NCI-H2107 (cell line): ENCODE measurements at places on chromosomes 1 and 21.

DNA sequence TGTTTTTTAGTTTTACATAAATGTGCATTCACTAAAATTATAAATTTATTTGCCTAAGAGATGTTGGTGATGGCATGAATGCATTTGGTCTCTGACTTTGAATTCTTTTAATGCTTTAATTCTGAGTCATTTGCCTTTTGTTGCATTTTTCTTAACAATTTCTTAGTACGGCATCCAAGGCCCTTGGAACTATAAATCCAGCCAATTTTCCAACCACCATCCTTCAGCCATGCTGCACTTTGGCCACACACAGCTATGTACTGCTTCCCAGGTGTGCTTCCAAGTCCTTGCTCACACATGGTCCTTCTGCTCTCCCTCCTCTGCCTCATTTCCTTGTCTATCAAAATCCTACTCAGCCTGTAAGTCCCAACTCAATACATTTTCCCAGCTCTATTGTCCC is 161.0 kb downstream of the DHRS3 start:
- DNase-seq: no peak

GRCh38 chr1:84853741-84854721 is 39.0 kb downstream of the LPAR3 start:
- DNase-seq: no peak

GRCh38 chr1:21663248-21663950 is 5.8 kb downstream of the RAP1GAP start:
- DNase-seq: no peak

DNA sequence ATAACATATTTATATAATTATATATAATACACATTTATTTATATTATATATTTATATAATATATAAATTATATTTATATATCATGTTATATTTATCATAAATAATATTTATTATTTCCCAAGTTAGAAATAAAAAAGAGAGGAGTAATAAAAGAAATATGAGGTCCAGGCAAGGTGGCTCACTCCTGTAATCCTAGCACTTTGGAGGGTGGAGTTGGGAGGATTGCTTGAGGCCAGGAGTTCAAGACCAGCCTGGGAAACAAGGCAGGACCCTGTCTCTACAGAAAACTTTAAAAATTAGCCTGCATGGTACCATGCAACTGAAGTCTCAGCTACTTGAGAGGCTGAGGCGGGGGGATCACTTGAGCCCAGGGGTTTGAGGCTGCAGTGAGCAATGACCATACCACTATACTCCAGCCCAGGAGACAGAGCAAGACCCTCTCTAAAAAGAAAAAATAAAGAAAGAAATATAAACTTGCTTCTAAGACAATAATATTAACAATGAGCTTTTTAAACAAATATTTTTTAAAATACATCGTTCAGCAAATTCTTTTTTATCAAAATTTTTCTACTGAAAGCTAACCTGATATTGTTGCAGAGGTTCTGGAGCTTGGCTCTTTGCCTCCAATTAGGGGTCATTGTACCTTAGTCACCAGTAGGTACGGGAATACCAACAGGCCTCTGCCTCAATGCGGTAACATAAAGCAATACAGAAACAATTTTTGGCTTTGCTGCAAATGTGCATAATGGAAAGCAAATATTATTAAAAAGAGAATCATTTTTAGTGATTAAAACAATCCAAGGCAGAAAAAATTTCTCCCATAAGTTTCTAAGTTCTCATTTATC is 290.0 kb downstream of the SETD4 start:
- DNase-seq: no peak

GRCh38 chr1:193211539-193211938 is 25.1 kb upstream of the B3GALT2 start:
- no peak for DNase-seq

DNA sequence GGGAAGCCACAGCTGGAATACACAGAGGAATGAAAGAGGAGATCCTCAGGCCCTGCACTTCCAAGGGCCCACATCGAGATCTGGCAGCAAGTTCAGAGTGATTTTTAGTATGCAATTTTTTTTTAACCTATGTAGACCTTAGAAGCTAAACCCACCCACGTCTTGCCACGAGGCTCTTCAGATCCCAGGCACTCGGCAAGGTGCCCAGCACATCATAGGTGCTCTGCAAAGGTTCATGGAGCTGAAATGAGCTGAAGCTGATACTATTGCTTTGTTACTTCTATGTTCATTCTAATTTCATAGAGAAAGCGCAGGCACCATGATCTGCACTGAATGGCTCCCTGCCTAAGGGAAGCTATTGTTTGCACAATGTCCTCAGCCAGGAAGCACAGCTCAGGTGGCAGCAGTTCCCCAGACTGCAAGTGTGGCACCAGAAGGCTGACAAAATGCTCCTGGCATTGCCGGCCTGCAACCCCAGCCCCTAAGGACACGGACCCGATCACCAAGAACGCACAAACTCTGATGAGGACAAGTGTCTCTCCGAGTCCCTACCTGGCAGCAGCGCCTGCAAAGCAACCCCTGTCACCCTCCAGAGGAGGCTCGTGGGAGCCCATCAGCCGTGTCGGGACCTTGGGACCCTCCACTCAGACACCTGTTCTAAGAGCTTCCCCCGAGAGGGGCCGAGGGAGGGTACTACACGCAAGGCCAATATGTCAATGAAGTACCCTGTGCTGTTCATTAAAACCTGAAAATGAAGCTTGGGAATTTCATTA is 264.2 kb downstream of the NPHP4 start:
- no peak for DNase-seq

DNA sequence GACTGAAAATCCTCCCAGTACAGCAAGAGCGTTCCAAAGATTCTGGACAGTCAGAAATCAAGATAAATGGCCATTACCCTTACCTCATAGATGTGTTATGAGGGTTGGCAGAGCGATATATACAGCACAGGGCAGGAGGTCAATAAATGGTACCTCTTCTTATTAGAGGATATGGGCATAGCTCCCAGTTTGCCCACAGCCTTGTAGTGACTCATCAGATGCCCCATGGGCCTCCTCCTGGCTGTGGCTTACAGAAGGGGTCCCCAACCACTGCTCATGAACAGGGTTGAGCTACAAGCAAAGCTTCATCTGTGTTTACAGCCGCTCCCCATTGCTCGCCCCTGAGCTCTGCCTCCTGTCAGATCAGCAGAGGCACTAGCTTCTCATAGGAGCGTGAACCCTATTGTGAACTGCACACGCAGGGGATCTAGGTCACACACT is 7.3 kb upstream of the IFNGR2 start:
- no peak for DNase-seq

- no peak for DNase-seq
Observed at GRCh38 chr1:85495556-85495955, 30.6 kb upstream of the DDAH1 start.

DNA sequence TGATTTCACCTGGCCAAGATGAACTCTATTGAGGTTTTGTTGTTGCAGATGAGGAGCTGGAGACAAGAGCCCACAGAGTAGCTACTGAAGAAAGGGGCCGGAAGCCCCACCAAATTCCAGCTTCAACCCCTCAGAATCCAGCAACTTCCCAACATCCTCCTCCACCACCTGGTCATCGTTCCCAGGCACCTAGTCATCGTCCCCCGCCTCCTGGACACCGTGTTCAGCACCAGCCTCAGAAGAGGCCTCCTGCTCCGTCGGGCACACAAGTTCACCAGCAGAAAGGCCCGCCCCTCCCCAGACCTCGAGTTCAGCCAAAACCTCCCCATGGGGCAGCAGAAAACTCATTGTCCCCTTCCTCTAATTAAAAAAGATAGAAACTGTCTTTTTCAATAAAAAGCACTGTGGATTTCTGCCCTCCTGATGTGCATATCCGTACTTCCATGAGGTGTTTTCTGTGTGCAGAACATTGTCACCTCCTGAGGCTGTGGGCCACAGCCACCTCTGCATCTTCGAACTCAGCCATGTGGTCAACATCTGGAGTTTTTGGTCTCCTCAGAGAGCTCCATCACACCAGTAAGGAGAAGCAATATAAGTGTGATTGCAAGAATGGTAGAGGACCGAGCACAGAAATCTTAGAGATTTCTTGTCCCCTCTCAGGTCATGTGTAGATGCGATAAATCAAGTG is 14.3 kb downstream of the CD2 start:
- no peak for DNase-seq

GRCh38 chr1:67401443-67401842 is 28.8 kb downstream of the SERBP1 start:
- no peak for DNase-seq

DNA sequence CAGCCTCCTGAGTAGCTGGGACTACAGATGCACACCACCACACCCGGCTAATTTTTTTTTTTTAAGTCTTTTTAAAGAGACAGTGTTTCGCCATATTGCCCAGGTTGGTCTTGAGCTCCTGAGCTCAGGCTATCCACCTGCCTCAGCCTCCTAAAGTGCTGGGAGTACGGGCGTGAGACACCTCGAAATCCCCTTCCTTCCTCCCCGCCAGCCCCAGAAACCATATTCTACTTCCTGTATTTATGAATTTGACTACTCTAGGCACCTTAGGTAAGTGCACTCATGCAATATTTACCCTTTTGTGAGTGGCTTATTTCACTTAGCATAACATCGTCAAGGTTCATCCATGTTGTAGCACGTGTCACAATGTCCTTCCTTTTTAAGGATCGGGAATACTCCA is 6.9 kb upstream of the LRP8 start:
- no peak for DNase-seq

GRCh38 chr1:116794804-116795481 is 40.7 kb downstream of the CD2 start:
- DNase-seq: no peak

DNA sequence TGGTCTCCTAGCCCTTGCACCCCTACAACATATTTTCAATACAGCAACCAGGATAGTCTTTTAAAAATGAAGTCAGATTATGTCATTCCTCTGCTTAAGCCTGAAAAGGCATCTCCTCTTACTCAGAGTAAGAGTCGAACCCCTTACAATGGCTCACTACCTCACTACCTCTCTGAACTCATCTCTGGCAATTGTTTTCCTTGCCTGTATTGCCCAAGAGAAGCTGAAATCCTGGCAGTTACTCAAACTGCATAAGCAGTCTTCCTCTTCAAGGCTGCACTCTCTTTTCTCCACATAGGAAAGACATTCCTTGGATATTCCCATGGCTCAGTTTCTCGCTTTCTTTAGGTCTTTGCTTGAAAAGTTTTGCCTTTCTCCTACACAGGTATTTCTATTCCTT is 22.7 kb downstream of the CLDN8 start:
- no peak for DNase-seq

- no peak for DNase-seq
Observed at GRCh38 chr1:157363660-157364140, 188.6 kb downstream of the FCRL5 start.

DNA sequence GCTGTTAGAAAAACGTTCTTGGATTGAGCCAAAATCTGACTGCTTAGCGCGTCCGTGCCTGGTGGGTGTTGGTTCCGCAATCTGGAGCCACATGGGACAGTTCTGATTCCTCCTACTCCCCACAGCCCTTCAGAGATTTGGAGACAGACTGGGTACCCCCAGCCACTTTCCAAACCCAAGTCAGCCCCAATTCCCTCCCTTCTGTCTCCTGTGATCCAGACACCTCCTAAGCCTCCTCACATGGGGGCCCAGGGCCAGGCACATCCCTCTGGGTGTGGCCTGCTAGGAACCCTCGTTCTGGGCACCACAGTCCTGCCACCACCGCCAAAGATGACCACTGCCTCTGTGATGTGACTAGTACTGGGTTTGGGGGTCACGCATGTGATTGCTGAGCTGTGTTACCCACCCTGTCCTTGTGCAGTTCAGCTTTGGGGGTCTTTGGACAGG is 4.8 kb downstream of the PLA2G5 start:
- no peak for DNase-seq

- DNase-seq: no peak
Observed at GRCh38 chr1:31441558-31441957, 28.5 kb downstream of the SERINC2 start.

DNA sequence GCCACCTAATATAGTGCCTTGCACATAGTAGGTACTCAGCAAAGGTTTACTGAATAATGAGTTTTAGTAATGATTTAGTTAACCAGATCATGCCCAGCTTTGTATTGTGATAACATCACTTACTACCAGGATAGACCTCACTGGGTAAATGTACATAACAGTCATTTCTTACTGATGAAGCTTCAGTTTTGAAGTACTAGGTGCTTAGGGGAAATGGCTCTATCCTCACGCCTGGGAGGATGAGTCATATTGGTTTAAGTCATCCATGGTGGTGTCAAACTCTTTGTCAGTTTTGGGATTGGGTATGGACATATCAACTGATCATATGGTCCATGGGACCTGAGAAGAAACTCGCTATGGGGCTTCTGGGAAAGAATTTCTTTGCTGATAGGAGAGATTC is 90.6 kb upstream of the USP24 start:
- DNase-seq: no peak

DNA sequence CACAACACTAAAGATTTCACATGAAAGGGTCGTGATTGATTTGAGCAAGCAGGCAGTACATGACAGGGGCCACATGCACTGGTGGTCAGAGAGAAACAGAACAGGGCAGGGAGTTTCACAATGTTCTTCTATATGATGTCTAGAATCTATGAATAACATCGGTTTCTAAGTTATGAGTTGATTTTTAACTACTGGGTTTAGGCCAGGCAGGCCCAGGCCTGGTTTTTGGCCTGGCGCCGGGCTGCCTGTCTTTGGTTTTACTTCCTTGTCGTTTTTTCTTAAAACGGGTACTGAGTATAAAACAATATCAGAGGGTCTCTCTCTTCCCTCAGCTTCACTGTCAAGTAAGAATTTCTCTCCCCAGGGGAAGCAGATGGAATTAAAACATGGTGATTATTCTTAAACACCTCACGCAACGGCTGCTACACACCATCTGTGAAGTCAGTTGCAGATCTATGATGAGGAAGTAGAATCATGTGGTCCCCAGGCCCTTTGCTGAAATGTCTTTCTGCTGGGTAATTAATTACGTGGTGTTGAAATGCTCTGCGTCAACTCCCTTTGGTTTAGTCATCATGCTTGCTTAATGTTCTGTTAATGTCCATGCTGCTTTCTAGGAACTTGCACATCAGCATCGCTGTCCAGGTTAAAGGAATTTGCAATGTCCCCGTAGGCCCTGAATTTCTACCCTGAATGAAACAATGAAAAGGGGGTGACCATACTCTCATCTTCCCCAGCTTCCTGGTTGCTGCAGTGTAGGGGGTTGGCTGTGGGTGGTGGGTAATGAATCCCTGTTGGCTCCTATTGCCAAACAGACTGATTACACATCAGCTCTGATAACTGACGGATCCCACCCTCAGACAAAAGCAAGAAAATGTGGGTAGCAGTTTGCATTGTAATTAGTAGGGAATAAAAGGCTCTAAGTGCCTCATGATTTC is 70.3 kb downstream of the SERINC2 start:
- no peak for DNase-seq

- no peak for DNase-seq
Observed at GRCh38 chr1:242842094-242842493, 317.6 kb upstream of the PLD5 start.

GRCh38 chr1:90509225-90510048 is 207.7 kb downstream of the BARHL2 start:
- DNase-seq: no peak
